Adipocyte (in vitro differentiated cells): ENCODE measurements at places on chromosomes 2 and 18.
A peak's percentile ranks its signal among the peaks of the same experiment; 100 is the strongest.

- DNase-seq: no peak
Observed at GRCh38 chr2:32712870-32713269, 85.0 kb downstream of the TTC27 start.

DNA sequence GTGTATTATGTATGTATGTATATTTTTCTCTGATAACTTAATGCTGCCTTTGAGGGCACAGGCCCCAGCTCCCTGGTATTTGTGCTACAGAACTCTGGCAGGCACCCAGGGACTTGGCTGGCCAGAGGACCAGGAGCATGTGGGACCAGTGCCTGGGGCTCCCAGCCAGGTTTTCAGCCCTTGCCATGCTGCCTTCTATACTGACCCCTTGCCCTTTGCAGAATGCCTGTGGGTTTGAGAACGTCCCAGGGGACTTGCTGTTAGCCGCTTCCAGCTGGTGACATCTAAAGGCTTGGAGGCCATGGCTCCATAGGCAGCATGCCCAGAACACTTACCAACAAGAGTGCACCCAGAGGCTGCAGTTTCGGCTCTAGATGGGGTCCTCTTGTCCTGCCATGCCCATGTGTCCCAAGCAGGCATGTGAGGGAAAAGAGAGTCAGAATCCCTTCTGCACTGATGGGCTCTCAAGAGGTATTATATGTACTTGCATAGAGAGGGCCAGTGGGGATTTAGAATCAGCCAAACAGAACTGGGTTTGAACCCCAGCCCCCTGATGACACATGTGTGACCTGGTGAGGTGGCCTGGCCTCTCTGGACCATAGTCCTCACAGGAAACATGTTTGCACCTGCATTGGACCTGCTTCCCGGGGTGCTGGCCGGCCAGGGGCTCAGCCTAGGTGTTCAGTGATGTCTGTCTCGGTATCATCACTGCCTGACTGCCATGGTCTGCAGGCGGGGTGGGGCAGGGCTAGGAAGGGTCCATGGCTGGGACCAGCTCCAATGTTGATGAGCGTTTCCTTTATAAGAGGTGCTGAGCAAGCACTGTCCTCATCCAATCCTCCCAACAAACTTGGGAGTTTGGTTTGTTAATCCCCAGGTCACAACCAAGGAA, 119.2 kb upstream of the FHL2 start:
- DNase-seq: peak; percentile 75

DNA sequence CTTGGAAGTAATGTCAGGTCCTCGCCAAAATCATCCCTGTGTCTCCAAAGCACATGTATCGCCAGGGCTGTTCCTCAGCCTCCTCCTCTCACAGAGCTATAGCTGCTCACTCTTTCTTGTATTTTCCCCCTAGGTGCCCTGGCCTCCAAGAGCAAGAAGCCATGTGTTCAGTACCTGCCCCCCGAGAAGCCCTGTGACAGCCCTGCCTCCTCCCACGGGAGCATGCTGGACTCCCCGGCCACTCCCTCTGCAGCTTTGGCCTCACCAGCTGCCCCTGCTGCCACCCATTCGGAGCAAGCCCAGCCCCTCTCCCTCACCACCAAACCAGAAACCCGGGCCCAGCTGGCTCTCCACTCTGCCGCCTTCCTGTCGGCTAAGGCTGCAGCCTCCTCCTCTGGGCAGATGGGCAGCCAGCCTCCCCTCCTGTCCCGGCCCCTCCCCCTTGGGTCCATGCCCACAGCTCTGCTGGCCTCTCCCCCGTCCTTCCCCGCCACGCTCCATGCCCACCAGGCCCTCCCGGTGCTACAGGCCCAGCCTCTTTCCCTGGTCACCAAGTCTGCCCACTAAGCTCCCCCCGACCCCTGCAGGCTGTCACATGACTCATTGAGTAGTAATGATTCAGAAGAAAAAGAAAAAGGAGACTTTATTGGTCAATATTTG, 18.8 kb downstream of the TGOLN2 start:
- peak; percentile 24 for DNase-seq

DNA sequence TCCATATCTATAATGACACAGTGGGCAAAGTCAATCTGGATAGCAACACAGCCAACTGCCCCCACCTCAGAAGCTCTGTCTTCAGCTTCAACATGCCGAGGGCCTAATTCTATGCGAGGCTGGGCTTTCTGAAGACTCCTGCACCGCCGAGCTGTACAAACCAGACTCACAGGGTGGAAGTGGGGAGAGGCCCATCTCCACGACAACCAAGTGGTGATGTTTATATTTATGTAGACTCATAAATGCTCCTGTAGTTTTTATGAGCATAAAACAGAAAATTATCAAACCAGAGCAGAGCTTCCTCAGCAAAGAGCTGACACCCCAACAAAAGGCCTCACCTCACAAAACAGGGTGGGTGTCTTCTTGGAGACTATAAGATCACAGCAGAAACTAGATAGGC, 77.0 kb upstream of the LGALSL start:
- DNase-seq: no peak

GRCh38 chr2:145797692-145798091, 1277.8 kb upstream of the ZEB2 start:
- DNase-seq: no peak

GRCh38 chr2:171564463-171564862, 42.2 kb downstream of the CYBRD1 start:
- no peak for DNase-seq

DNA sequence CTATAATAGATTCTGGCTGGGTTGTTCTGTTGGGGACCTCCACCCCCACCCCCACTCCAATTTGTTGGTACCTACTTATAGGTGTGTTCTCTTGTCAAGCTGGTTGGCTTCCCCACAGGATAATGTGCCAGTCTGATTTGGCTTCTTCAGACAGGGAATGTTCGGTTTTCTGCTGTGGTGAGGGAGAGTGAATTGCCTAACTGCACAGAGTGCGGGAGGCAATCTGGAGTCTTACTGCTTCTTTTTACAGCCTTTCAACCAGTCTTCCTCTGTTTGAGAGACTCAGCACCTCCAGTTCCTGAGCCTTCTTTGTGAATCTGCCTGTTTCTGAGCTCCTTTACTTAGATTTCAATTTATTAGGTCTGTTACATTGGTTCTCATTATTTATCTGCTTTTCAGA, 27.4 kb upstream of the SNORC start:
- DNase-seq: peak; percentile 24

GRCh38 chr18:44497311-44497710, 183.4 kb upstream of the SETBP1 start:
- DNase-seq: no peak

- no peak for DNase-seq
Observed at GRCh38 chr2:150889141-150889540, 372.5 kb downstream of the RBM43 start.

GRCh38 chr2:107591561-107592279, 235.0 kb upstream of the RGPD4 start:
- peak; percentile 38 for DNase-seq

DNA sequence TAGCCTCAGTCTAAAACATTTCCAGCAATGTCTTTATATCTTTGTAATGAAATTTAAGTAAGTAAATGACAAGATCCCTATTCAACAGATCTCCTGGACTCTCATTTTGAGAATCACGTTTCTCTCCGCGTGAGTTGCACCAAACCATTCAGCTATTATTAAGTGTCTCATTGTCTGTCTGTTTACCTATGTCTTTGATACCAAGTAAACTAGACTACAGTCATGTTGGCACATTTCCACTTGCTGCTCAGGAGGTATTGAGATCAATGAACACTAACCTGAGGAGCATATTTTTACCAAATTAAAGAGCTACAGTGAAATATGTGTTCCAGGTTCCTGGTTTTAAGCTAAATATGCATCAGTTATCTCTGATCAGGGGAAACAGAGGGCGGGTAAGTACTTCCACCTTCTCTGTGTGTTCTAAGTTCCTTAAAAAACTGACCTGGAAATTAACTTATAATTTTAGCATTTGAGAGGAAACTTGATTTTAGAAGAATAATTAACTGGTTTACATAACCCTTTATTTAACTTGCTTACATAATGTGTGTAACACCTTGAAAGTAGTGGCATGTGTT, 125.8 kb downstream of the OSBPL6 start:
- no peak for DNase-seq

DNA sequence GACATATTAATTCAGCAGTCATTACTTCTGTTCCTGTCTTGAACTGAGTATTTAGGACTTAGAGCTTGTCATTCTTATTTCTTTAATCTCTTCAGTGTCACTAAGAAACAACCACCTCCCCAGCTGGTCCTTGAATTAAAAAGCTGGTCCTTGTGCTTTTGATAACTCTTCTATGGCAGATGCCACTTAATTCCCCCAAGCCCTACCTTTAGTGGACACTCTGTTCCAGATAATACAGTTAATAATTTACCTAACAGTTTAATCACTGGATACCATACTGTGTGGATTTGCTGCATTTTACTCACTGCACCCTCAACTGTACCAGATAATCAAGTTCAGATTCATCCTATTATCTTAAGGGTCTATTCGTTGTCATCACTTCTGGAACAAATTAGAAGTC, 73.1 kb downstream of the SKA1 start:
- no peak for DNase-seq

DNA sequence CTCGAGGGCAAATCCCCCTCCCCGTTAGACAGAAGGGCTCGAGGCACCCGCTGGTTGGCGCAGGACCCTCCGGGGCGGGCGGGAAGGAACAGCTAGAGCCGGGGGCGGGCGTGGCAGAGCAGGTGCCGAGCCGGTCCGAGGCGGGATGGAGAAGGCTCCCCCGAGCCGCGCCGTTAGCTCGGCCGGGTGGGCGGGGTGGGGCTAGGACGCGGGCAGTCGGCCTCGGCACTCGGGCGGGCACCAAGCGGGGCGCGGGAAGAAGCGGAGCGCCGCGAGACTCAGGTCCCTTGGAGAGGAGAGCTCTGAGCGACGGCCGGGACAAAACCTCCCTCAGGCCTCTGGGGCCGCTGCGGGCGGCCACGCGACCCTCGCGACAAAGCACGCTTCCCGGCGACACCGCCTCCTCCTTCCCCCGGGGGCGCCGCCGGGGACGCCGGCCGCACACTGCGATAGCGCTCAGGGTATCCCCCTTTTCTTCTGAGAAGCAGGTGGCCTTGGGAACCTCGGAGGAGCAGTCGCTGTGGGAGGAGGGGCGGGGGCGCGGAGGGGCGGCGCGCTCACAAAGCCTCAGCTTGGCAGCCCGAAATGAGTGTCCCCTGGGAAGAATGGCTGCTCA, 721 bp downstream of the FHOD3 start:
- peak; percentile 58 for DNase-seq

- DNase-seq: no peak
Observed at GRCh38 chr2:187959821-187960220, 331.9 kb upstream of the GULP1 start.

DNA sequence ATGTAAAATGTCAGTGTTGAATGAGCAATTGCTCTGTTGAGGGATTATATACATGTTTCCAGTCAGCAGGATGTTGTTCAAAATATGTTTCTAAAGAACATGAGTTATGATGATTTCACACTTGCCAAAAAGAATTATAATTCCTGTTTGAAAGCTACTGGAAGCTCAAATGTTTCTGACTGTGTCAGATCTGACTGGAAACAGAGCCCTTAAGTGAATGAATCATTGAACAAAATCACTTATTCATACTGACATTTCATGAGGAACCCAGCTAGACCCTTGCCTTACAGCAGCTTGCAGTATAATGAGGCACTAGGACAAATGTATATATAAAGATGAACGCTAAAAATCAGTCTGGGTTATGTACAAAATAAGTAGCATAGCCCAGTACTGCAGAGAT, 35.4 kb upstream of the ITGAV start:
- no peak for DNase-seq

- peak; percentile 85 for DNase-seq
Observed at GRCh38 chr2:102753563-102754159, 8.2 kb upstream of the TMEM182 start.

GRCh38 chr2:234905547-234906265, 46.1 kb upstream of the SH3BP4 start:
- DNase-seq: no peak

DNA sequence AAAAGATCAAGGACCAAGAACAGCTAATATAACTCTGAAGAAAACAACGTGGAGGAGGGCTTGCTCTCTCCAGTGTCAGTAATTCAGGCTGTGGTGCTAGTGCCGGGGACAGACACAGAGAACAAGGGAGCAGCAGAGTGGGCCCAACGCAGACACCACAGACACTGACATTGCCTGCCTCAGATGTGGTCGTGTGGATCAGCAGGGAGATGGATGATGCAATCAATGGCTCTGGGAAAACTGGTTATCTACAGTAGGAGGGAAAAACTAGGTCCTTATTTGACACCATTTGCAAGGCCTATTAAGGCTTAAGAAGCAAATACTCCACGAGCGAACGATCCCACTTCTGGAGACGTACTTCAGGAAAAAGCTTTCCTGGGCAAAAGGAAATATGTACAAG, 36.1 kb downstream of the HDLBP start:
- peak; percentile 32 for DNase-seq

- peak; percentile 64 for DNase-seq
Observed at GRCh38 chr2:64062840-64063239, 43.6 kb upstream of the VPS54 start.

- DNase-seq: peak; percentile 87
Observed at GRCh38 chr2:152036611-152037469, 62.0 kb downstream of the CACNB4 start.

GRCh38 chr2:200354833-200355751, 48.6 kb downstream of the SPATS2L start:
- no peak for DNase-seq

DNA sequence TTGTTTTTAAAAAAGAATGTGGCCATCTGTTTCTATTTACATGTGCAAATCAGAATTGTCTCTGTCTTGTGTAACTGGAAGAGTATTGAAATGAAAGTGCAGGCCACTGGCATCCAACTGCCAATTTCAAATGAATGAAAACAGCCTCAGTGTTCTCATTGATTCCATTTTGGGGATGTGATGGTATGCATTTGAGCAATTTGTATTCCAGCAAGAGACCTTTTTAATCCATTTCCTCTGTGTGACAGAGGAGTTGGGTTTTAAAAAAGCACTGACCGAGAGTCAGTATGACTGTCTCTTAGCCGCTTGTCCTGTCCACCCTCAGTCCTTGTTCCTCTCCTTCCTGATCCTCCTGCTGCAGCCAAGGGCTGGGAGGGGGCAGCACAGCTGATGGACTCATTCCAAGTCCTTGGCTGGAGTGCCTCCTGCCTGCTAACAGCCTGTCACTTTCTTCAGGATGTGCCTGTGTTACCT, 50.0 kb downstream of the ASAP2 start:
- DNase-seq: peak; percentile 87

GRCh38 chr2:6159606-6160005, 467.4 kb downstream of the SOX11 start:
- no peak for DNase-seq

GRCh38 chr2:71156573-71156972, 26.1 kb downstream of the MPHOSPH10 start:
- peak; percentile 37 for DNase-seq

DNA sequence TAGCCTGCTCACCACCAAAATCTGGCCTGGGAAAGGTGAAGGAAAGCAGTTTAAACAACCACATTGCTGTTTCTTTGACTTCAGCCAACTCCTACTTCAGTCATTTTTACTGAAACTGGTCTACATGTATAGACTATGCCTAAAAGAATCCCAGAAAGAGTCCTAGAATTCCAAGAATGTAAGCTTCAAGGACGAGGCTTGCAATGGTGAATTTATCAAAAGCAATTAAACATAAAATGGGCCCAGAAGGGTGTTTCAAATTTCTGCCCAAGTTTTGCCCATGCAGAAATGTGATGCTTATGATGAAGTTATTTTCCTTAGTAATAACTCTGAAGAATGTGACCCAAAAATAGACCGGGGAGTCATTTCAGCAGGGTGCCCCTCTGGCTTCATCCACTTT, 16.6 kb downstream of the EN1 start:
- DNase-seq: no peak

- no peak for DNase-seq
Observed at GRCh38 chr2:219908538-219908937, 281.1 kb downstream of the SLC4A3 start.
